ENCODE measurements at places on chromosomes 5 and 9.

GRCh38 chr9:130664251-130665028 is at the start of gene PRDM12:
TSS of gene PRDM12 (plus strand) at chr9:130664594. CDS start at chr9:130664654, 60 bp downstream.
- DNase-seq, result no peak

DNA sequence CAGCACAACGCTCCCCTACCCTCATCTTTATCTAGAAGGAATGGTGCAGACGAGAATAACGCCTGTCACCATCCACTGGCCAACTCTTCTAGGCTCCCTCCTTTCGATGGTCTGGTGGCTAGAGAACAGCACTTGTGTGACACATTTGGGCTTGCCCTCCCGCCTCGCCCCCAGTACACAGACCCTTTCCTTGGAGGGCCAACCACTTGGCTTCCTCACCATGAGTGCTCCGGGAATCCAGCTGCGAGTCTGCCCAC is 1.4 kb downstream of the GNAQ start:
- DNase-seq, result no peak

DNA sequence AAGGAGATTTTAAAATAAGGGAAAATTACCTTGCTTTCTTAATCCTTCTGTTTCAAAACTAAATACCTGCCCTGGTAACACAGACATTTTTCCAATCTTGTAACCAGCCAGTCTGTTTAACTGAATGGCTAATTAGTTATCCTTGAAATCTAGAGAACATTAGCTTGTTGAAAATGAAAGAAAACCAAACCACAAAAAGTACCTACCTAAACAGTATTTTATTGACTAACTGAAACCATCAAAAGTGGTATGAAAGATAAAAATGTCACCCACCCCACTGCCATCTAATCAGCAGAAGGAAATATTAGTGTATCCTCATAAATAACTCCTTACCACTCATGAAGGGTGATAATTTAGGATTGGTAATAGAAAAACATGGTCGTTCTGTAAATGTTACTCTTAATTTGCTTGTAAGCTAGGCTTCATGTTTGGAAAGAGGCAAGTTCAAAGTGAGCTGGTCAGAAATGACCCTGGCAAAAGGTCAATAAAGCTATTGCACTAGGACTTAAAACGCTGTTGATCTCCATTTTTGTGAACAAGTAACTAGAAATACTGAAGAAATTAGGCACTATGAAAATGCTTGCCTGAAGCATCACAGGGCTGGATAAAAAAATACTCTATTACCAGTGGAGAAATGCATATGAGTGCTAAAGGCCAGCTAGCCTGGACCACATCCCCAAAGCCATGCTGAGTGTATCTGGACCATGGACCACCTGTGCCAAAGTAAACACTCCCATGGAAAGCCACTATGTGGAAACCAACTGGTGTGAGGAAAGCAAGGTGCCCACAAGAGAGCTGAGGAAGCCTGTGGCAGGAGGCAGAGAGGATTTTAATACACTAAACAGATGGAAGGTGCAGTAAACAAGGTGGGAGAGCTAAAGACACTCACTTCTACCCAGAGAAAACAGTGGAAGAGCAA is 8.4 kb downstream of the SEMA5A start:
- DNase-seq, result no peak

DNA sequence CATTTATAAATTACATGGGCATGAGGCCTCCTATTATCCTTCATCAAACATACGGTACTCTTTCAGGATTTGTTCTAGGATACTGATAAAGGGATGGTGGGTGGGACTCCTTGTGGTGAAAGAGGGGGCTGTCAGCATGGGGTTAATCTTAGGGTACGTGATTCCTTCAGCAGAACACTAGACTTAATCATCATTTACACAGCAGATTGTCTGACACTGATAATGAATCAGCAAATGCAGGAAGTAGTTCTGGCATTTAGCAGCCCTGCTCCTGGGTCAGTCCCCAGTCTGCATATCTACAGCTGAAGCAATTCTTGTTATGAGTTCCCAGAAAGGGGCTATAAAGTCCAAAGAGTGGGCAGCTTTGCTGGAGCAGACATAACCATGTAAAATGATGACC is 384.6 kb downstream of the SPOCK1 start:
- no peak for DNase-seq

GRCh38 chr5:3002230-3002629 is 250.8 kb upstream of the IRX2 start:
- no peak for DNase-seq

DNA sequence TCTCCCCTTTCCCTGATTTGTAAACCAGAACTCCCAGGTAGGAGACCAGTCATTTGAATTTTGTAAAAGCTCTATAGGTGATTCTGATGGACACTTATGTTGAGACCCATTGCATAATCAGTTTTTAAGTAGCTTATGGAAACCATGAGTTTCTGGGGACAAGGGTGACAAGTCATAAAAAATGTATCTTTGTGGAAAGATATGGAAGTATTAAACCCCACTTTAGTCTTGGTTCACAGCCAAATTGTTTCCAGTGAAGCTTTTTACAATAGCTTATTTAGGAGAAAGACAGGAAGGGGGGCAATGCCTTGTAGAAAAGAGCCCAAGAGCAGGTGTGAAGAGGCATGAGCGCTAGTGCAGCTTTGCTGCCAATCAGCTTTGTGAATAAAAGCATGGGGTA is 453 bp upstream of the CCL28 start:
- no peak for DNase-seq

DNA sequence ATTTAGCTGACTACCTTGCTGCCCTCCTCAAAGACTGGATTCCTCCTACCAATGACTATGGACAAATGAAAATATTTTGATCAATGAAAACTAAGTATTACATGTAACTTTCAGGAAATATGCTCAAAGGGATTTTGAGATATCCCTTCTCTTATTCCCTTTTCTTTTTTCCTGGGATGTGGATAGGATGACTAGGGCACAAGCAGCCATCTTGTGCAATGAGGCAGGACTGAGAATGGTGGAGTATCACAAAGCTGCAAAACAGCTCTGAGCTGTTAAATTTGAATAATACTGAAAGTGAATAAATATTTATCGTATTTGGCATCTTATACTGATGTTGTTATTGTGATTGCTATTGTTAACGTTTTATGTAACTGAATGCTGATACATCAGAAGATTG is 333.1 kb upstream of the NUDT12 start:
- DNase-seq, result no peak

DNA sequence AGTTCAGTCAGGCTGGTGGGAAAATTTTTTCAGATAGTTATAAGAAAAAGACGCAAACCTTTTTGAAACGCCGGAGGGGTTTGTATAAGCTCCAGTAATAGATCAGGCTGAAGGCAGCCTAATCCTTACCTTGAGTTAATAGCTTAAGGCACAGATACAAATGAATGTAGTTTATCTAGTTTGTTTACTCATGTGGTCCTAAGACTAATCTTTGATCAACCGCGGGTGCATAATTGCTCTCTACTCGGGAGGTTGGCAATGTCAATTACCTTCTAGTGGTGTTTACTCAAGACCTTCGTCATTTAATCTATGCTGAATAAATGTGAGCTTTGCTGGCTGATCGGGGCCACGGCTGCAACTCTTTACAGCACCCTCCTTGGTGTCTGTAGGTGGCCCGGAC is 665 bp upstream of the INSL4 start:
- no peak for DNase-seq

- DNase-seq, result no peak
Measured at GRCh38 chr9:98978231-98978681, 34.5 kb downstream of the COL15A1 start.

DNA sequence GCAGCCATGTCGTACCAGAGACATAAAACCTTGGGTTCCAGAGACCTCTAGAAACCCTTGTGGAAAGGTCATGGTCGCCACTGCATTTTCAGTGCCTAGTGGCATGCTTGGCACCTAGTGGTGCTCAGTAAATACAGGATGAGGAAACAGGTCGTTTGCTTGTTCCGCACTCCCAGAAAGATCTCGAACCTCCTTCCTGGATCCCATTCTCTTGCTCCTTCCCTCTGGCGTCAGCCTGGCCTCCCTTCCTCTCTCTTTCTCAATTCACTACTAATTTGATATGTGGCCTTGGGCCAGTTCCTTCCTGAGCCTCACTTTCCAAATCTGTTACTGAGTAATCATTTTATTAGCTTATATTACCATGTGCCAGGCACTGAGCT is 4.4 kb downstream of the NDST1 start:
- DNase-seq, result no peak

DNA sequence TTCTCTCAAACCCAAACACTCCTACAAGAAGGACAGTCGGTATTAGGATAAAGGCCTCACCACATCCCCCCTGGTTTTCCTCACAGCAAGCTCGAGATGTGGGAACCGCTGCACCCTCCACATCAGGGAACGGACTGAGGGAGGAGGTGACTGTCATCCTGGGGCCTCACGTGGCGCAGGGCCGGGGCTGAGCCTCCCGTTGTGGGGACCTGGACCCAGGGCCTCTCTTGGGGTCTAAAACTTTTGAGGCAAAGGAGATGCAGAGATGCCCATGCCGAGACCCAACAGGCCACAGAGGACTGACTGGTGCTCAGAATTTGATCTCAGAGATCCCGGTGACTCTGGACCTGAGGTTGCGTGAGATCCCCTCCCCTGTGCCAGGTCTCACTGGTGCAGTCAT is 72.7 kb downstream of the MRPL36 start:
- DNase-seq, result no peak

DNA sequence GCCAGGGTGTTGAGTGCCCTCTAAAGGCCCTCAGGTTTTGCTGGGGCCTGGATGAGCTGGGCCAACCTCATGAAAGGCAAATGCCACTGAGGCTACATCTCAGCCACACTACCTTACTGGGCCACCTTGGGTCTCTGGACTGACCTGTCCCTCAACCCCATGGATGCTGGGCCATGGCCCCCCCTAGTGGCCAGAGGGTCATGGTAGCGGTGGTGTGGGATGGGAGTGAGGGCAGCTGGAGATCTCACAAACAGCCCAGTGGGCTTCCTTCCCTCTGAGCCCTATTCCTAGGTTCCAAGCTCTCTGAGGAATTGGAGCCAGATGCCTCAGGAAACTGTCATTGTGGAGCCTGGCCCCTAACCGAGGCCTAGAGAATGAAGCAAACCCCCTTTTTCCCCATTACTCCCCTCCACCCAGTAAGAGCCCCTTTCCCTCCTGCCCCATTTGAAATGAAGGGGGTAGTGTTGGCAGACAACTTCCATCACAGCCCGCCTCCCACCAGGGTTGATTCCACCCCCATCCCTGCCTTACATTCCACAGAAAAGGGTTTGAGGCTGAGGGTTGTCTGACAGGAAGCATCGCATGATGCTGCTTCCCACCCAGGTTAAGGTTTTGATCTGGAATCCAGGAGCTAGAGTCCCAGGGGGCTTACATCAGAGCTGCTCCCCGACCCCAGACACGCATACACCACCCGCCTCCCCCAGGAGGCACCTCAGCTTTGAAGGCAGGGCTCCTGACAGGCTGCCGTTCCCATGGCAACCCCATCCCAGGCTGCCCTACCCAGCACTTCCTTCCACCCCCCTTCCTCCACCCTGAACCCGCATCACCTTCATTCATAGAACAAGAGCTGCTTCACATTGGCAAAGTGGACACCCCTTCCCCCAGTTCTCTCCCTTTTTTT is 63.9 kb downstream of the PCDH1 start:
- DNase-seq, result no peak

GRCh38 chr9:99929652-99930051 is 23.2 kb downstream of the STX17 start:
- DNase-seq, result no peak

DNA sequence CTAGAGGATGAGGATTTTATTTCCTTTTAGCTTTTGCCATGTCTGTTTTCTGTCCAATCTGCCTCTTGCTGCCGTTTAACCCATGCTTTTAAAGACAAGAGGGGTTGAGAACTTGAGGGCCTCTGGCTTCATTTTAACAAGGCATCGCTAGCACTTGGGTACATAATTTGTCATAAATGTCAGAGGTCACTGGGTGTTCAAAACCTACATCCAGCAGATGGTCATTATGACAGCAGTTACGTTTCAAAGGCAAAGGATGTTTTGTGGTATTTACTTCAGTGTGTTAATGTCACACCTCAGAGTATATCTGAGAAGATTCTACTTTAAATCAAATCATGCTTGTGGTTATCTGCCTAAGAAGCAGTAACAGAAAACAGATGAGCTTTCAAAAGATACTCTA is 918.3 kb downstream of the NR2F1-AS1 start:
- peak; percentile 52 for DNase-seq

- DNase-seq, result no peak
Measured at GRCh38 chr5:163460562-163461171, at the start of gene HMMR. TSS of gene HMMR (plus strand) at chr5:163460632. CDS start at chr5:163460693, 61 bp downstream.

GRCh38 chr5:80591352-80591751 is 21.3 kb upstream of the ANKRD34B start:
- DNase-seq, result no peak

- no peak for DNase-seq
Measured at GRCh38 chr9:116247791-116248374, 94.3 kb downstream of the PAPPA start.

DNA sequence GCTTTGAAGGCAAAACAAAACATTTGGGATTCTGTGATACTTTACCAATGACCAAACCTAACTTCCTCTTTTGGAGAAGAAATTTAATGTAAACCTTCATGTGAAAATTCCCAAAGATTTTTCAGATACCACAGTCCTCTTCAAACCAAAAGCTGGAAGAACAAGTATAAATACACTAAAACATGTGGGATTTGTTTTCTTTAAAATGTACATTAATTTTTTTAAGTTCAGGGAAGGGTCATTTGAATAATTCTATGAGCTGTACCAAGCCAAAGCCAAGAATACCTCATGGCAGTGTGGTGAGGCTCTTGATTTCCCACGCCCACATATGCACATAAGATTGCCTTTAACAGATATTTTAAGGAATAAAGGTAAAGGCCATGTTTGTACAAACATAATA is 28.4 kb upstream of the ITGA1 start:
- DNase-seq, result no peak

- no peak for DNase-seq
Measured at GRCh38 chr9:77284616-77285015, 107.3 kb downstream of the VPS13A start.

- no peak for DNase-seq
Measured at GRCh38 chr9:134709512-134710270, 68.1 kb downstream of the COL5A1 start.

DNA sequence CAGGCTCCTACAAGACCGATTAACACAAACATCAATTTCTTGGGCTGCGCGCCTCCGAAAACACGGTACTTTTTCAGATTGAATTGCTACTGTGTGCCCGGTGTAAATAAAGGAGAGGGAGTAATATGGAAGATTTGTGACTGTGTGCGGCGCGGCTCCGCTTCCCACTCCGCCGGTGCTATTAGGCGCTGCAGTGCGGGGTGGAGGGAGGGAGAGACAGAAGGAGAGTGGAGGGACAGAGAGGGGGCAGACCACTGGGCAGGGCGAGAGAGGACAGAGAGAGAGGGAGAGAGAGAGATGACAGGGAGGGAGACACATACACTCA is 24.7 kb upstream of the RNU6ATAC start:
- DNase-seq, result no peak

DNA sequence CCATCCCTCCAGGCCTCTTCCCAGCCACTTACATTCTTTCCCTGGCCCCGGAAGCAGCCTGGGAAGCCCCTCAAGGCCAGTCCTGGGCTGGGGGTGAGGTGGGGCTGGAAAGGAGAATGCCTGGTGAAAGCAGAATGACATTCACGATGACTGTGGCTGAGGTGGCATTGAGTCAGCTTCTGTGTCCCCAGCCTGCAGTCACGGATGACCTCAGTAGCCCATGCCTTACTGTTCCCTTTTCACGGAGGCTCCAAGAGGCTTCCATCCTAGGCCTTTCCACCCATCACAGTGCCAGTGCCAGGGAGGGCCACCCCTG is 2.7 kb downstream of the PRDM12 start:
- DNase-seq, result no peak

- no peak for DNase-seq
Measured at GRCh38 chr9:71766663-71767062, 1.6 kb downstream of the CEMIP2 start.

All from HFF-Myc (cell line).